ENCODE measurements at places on chromosomes 1 and 21. TPM values are rescaled to one million over a fixed set of nuclear protein-coding genes. Genes with fewer than 3 reads are reported as not detected.

The WDR4 gene
- total RNA-seq = 31.3 TPM

The CHML gene
- 10.2 TPM for total RNA-seq

The ERG gene
- total RNA-seq = 0.03 TPM

The SLC6A17 gene
- 5.6 TPM for total RNA-seq

The EDN2 gene
- 3.3 TPM for total RNA-seq
